ENCODE measurements at places on chromosomes 1 and 21. TPM values are rescaled to one million over a fixed set of nuclear protein-coding genes. Genes with fewer than 3 reads are reported as not detected.

GRCh38 chr1:164440232-164440631 is 118.8 kb upstream of the PBX1 start:
- DNase-seq = no peak

GRCh38 chr1:212566522-212567479 is 41.8 kb upstream of the ATF3 start:
- DNase-seq = peak; percentile 57

- DNase-seq = no peak
Measured at GRCh38 chr21:45192332-45192731, 95.4 kb downstream of the POFUT2 start.

S100B gene
- 8.7 TPM for total RNA-seq

GRCh38 chr1:52002038-52002917 is 11.8 kb upstream of the RAB3B start:
- no peak for DNase-seq

DNA sequence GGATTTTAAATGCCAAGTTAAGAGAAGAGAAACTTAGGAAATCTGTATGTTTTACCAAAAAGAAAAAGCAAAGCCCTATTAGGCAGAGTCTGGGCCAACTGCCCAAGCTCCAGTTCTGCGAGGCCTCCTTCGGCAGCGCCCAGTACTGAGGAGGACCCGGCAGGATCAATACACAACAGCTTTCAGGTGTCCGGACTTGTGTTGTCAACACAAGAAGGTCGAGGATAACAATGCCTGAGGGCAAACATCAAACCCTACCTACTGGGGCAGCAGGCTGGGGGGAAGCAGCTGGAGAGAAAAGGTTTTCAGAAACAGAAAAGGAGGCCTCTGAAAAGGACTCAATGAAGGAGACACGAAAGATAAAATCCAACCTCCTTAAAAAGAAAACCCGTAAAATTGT is 98.1 kb upstream of the GJB5 start:
- no peak for DNase-seq

DNA sequence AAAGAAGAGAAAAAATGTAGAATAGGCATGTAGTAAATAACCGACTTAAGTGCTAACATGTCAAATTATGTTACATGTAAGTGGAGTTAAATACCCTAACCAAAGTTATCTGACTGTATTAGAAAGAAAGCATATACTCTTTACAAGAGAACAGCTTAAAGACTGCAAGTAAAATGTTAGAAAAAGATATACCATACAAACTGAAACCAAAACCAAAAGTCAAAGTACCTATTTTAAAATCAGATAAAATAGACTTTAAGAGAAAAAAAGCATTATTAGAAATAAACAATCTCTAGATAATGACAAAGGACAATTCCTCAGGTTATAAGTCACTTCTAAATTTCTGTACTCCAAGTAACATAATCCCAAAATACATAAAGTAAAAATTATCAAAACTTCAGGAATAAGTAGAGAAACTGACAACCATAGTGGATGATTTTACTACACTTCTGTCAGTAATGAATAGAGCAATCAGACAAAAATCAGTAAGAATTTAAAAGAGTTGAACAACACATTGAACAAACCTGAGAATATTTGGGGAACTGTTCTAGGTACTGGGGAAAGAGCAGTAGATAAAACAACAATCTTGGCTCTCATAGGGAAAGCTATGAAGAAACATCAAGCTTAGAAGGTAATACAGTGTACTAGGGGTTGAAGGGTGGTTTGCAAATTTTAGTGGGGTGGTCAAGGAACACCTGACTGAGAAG is 127.3 kb downstream of the TBX19 start:
- DNase-seq = no peak

- no peak for DNase-seq
Measured at GRCh38 chr1:100152271-100152670, 19.3 kb downstream of the TRMT13 start.

DNA sequence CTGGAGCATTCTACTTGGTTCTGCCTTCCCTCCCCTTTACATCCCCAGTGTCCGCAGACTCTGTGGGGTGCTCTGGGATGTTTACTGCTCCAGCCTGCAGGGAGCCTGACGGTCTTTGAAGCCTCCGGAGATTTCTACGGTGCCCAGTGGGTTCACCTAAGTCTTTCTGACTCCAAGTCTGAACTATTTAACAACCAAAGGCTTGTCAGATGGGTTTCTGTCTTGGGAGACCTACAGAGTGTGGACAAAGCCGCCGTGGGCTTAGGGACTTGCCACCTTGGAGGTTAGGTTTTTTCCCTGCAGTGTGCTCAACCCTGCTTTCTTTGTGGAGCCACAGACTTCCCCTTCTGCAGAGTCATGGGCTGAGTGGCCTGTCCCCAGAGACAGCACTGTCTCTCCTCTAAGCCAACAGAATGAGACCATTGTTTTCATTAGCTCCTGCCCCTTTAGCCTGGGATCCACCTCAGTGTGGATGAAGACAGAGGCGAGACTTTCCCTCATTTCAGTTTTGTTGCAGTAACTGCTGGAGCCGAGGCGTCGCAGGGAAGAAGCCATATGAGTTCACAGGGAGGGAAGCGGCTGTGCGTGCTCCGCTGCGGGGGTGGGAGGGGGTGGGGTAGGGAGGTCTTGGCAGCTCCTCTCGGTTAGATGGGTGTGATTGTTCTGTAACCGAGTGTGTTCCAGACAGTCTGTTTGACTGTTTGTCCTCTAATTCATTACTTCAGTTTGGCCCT is 120.7 kb downstream of the CNIH3 start:
- DNase-seq = no peak
